ENCODE measurements at places on chromosomes 4 and X. TPM values are rescaled to one million over a fixed set of nuclear protein-coding genes. Genes with fewer than 3 reads are reported as not detected.

Gene RASL11B
- 0.20 TPM for total RNA-seq

Gene AKAP4
- not detected for total RNA-seq

Gene USP11
- total RNA-seq = 60.1 TPM

Gene SLC34A2
- total RNA-seq = 0.03 TPM

Gene KCNIP4
- total RNA-seq = not detected

Gene DAPP1
- not detected for total RNA-seq

Gene NCBP2L
- not detected for total RNA-seq

Gene PITX2
- 0.33 TPM for total RNA-seq

Gene TRIML2
- not detected for total RNA-seq

Gene ANXA3
- total RNA-seq = 70.6 TPM

Gene ADGRG4
- under 0.01 TPM for total RNA-seq

Gene DDX60
- total RNA-seq = 17.4 TPM

Gene SGMS2
- 197 TPM for total RNA-seq

Gene HSD17B13
- total RNA-seq = 0.13 TPM

Gene TNMD
- not detected for total RNA-seq

Gene FAM9B
- not detected for total RNA-seq

Gene FATE1
- not detected for total RNA-seq

Gene NUDT10
- 1.2 TPM for total RNA-seq

Measured in smooth muscle cell of the pulmonary artery (primary cell).